Activated B cell treated with CpG ODN at 0.5 μM for 24 hours (primary cell): ENCODE measurements at places on chromosomes 5 and 9. TPM values are rescaled to one million over a fixed set of nuclear protein-coding genes. Genes with fewer than 3 reads are reported as not detected.

GRCh38 chr5:57900381-57900944 lies 417.9 kb upstream of the ACTBL2 start:
- no peaks in the 10 kb centered on the region for H3K36me3 ChIP-seq
- H3K4me1 ChIP-seq = no peaks in the 10 kb centered on the region
- H3K4me3 ChIP-seq = no peak overlapping the region
- DNase-seq = no peak

- H3K36me3 ChIP-seq = no peaks in the 10 kb centered on the region
- no peaks in the 10 kb centered on the region for H3K27me3 ChIP-seq
- no peaks in the 10 kb centered on the region for H3K4me1 ChIP-seq
- no peak overlapping the region for H3K27ac ChIP-seq
Measured at GRCh38 chr9:16145196-16145950, 592.5 kb downstream of the CCDC171 start.

DNA sequence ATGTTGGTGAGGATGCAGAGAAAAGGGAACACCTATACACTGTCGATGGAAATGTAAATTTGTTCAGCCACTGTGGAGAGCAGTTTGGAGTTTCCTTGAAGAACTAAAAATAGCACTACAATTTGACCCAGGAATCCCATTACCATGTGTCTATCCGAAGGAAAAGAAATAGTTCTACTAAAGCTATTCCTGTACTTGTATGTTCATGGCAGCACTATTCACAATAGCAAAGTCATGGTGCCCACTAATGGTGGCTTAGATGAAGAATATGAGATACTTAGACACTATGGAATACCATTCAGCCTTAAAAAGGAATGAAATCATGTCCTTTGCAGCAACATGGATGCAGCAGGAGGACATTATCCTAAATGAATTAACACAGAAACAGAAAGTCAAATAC lies 50.2 kb upstream of the CAST start:
- H3K27ac ChIP-seq = no peak overlapping the region
- no peaks in the 10 kb centered on the region for H3K36me3 ChIP-seq
- H3K4me3 ChIP-seq = no peak overlapping the region
- no peak for DNase-seq
- H3K4me1 ChIP-seq = peaks cover 4% of the 10 kb centered on the region

DNA sequence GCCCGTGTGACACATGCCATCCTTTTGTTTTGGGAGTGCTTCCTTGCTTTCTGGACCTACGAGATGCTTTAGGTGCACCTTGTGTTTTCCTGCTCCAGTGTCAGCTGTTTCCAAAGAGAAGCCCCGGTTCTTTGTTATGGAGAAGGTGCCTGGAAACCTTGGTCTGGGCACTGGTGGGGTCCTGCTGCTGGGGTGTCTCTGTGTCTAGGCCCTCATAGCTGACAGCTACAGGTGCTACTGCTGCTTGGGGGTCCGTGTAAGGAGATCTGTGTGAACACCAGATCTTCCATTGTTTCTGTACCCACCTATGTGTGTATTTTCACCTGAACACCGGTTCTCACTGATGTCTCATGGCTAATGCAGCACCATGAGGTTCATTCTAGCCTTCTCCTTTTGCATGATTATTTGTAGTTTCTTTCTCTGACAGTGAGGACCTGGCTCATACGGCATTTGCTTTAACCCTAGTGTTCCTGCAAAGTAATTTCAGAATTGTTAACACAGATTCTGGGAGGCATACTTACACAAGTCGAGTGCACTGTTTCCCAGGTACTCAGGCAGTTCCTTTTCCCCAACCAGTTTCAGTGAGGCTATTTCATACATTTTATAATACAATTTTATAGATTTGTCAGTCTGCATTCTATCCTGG lies 13.2 kb upstream of the FAM120AOS start:
- H3K27me3 ChIP-seq = no peaks in the 10 kb centered on the region
- H3K4me3 ChIP-seq = no peak overlapping the region
- H3K36me3 ChIP-seq = peaks cover 13% of the 10 kb centered on the region

DNA sequence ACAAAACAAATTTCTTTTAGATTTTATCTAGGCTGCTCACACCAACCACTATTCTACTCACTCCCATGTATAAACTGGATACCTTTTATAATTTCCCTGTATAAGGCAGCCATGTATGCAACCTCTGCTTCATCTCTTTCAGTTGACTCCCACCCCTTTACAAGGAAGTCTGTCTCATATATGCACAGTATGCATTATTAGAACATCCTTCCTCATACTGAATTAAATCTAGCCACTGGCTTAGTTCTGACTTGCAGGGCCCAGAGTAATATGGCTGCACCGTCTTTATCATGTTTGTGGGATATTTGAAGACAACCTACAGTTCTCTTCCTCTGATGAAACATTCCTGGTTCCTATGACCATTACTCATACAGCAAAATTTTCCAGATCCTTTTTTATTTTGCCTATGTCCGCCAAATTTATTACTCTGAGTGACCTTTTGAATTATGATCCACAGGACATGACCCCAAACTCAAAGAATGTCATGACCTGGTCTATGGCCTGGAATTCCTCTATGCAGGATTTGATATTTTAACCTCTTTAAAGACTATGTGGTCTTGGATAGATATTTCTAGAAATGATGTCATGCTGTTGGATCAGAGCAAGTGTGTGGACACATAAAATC lies 76.6 kb upstream of the ITGA1 start:
- DNase-seq = no peak
- no peak overlapping the region for H3K27ac ChIP-seq
- no peaks in the 10 kb centered on the region for H3K4me1 ChIP-seq
- no peaks in the 10 kb centered on the region for H3K36me3 ChIP-seq
- H3K27me3 ChIP-seq = no peaks in the 10 kb centered on the region

DNA sequence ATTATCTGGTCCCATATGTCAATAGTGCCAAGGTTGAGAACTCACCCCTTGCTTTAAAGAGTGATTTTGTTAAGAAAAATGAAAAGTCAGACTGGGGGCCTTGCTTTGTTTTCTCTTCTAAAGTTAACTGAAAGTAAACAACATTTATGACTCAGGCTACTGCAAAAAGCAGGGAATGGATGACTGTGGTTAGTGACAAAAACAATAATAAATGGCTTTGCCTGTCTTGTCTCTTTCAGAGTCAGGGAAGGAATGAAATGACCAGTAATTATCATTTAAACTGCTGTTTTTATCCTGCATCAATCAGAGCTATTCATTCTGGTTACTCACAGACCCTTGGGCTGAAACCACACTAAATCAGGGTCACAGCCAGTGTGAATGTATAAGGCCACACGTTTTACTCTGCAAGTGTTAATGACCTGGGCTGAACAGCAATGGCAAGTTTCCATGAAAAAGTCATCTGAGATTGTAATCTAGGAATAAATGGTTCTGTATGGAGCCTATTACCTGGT lies 112.2 kb downstream of the ZNF608 start:
- H3K36me3 ChIP-seq = peaks cover 7% of the 10 kb centered on the region
- no peak for DNase-seq
- H3K27ac ChIP-seq = no peak overlapping the region

- H3K36me3 ChIP-seq = no peaks in the 10 kb centered on the region
- H3K4me3 ChIP-seq = no peak overlapping the region
- DNase-seq = no peak
- no peak overlapping the region for H3K27ac ChIP-seq
- H3K4me1 ChIP-seq = no peaks in the 10 kb centered on the region
Measured at GRCh38 chr5:145681686-145682085, 153.5 kb downstream of the PRELID2 start.

GRCh38 chr9:76733096-76733495 lies 31.1 kb upstream of the PCA3 start:
- H3K27me3 ChIP-seq = peaks cover 3% of the 10 kb centered on the region
- DNase-seq = no peak
- no peak overlapping the region for H3K4me3 ChIP-seq

- H3K36me3 ChIP-seq = no peaks in the 10 kb centered on the region
- no peak for DNase-seq
- no peak overlapping the region for H3K4me3 ChIP-seq
- H3K27ac ChIP-seq = no peak overlapping the region
- peaks cover 2% of the 10 kb centered on the region for H3K4me1 ChIP-seq
- H3K27me3 ChIP-seq = no peaks in the 10 kb centered on the region
Measured at GRCh38 chr5:59104400-59105127, 521.7 kb downstream of the RAB3C start.

GRCh38 chr5:126615286-126615685 lies 14.5 kb downstream of the PHAX start:
- DNase-seq = no peak
- H3K36me3 ChIP-seq = peaks cover 74% of the 10 kb centered on the region
- no peaks in the 10 kb centered on the region for H3K27me3 ChIP-seq
- H3K4me1 ChIP-seq = peaks cover 22% of the 10 kb centered on the region
- no peak overlapping the region for H3K4me3 ChIP-seq

PCDHGB3 gene
- total RNA-seq = 2.0 and 2.6 TPM in 2 replicates
